Astrocyte of the spinal cord (primary cell): ENCODE measurements at places on chromosomes 16 and 17.
A peak's percentile ranks its signal among the peaks of the same experiment; 100 is the strongest.

DNA sequence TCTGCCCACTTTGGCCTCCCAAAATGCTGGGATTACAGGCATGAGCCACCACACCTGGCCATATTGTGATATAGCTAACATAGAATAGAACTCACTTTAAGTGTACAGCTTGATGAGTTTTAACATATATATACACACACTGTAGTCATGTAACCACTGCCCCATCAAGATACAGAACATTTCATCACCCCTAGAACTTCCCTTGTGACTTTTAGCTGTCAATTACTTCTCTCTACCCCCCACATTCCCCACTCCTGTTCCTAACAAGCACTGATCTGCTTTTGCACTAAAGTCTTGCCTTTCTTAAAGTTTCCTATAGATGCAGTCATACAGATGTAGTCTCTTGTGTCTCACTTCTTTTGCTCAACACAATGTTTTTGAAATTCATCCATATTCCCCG lies 93.1 kb downstream of the PITPNC1 start:
- no peak for DNase-seq

DNA sequence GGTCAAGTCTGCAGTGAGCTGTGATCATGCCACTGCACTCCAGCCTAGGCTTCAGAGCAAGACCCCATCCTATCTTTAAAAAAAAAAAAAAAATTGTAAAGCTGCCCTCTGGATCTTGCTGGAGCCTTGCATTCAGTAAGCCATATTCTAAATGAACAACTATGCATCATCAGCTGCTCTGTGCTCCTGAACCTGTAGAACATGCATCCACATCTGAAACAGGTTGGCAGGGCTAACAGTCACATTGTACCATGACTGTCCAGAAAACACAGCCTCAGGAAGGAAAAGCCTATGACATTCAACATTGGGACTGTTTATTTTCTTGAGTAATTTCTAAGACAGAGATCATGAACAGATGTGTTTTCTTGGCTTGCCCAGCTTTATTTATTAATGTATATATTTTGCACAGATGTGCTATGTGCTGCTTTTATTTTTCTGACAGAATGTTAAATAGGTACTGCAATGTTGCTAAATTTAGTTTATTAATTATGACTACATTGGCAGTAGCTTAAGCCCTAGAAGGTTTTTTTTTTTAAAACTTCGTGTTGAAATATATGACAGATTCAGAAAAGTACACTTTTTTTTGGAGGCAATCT lies 19.8 kb downstream of the ACSF2 start:
- no peak for DNase-seq

GRCh38 chr16:72313903-72314302 lies 141.9 kb upstream of the PMFBP1 start:
- DNase-seq = no peak

GRCh38 chr16:50596762-50597450 lies 48.7 kb downstream of the NKD1 start:
- DNase-seq = no peak

DNA sequence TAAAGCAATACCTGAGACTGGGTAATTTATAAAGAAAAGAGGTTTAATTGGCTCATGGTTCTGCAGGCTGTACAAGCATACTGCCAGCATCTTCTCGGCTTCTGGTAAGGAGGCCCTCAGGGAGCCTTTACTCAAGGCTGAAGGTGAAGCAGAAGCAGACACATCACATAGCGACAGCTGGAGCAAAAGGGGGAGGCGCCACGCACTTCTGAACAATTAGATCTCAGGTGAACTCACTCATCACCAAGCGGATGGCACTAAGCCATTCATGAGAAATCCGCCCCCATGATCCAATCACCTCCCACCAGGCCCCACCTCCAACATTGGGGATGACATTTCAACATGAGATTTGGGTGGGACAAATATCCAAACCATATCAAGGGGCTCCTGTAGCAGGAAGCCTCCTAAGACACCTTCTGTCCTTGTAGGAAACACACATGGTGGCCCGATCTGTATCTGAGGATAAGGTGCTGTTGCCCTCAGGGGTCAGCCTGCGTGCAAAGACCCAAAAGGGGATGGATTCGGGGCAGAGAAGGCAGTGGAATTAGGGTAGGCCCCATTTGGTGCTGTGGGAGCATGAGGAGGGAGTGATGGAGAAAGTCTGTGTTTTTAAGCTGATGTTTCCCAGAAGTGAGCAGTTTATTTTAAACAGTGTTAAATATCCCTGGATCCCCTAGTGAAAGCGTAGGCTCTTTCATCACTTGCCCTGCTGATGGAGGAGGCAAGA lies 23.0 kb downstream of the IL21R start:
- DNase-seq = no peak

DNA sequence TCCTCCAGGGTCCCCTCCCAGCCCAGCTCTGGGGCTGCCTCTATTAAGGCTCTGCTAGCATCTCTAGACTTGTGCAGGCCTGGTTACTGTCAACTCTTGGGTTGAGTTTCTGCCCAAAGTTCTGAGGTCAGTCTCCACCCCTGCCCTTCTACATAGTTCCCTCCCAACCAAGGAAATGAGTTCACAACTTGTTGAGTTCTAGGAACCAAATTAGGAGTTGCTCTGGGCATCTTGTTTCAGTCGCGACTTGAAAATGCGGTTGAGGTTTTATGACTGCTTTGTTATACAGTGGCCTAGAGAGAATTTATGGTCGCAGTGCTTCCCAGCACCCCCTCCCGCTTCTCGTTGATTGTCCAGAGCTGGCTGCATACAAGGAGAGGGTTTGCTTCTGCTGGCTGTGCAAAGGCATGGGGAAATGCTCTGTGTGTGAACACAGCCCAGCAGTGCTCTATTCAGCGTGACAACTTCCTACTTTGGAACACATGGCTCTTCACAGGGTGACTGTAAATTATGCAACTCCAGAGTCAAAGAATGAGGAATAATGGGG lies 20.2 kb downstream of the GNAO1 start:
- DNase-seq = no peak

- no peak for DNase-seq
Measured at GRCh38 chr17:76353004-76353598, 615 bp downstream of the PRPSAP1 start.

DNA sequence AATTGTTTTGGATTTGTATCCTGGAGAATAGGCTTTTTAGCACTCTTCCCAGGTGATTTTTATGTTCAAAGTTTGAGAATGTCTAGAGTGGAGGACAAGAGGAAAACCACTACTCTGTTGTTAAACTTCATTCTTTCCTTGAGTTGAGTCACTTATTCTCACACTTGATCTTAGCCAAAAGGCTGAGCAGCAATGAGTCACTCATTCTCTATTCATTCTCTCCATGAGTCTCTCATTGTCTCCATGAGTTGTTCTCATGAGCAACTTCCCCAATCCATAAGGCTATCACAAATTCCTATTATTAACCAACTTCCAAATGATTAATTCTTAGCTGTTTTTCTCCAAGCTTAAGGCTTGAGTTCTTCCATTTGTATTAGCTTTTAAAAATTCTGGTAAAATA lies 1393.3 kb downstream of the CDH8 start:
- DNase-seq = peak; percentile 82

DNA sequence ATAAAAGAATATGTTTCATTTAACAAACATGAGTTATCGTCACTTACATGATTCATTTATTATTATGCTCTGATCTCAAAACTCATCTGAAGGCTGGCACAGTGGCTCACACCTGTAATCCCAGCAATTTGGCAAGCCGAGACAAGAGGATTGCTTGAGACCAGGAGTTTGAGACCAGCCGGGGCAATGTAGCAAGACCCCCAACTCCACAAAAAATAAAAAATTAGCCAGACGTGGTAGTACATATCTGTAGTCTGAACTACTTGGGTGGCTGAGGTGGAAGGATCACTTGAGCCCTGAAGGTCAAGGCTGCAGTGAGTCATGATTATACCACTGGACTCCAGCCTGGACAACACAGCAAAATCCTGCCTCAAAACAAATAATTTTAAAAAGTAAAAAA lies 16.0 kb downstream of the APPBP2 start:
- DNase-seq = no peak

DNA sequence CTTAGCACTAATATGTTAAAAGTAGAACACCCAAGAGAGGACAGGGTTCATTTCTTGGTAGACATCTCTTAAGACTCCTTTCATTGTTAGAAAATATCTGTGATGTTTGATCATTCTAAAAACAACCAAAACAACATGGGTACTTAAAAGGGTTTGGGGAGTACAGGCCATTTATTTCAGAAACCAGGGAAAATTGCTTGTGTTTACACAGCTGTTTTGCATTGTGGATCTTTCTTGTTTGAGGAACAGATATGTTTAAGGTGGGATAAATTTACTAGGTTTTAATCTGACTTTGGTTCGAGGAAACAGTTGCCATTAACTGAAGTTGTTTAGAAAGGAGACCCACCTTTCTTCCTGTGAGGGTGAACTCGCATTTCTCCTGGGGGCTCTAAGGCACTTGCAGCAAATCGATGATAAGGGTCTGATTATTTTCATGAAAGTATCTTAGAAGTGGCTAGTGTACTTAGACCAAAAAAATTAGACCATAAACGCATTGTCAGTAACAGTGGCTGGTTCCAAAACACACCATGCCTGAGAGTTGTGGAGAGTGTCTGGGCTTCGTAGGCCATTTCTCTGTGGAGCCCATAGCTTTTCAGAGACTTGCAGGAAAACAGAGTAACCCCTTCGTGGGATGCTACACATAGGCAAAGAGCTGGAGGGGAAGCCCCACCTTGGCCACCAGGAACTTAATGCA lies 17.6 kb downstream of the CLUAP1 start:
- peak; percentile 8 for DNase-seq

GRCh38 chr16:23081675-23082119 lies 67.6 kb downstream of the USP31 start:
- peak; percentile 84 for DNase-seq

- DNase-seq = no peak
Measured at GRCh38 chr16:50268352-50268751, 2.0 kb downstream of the ADCY7 start.
